ENCODE measurements at places on chromosomes 2 and 18.

DNA sequence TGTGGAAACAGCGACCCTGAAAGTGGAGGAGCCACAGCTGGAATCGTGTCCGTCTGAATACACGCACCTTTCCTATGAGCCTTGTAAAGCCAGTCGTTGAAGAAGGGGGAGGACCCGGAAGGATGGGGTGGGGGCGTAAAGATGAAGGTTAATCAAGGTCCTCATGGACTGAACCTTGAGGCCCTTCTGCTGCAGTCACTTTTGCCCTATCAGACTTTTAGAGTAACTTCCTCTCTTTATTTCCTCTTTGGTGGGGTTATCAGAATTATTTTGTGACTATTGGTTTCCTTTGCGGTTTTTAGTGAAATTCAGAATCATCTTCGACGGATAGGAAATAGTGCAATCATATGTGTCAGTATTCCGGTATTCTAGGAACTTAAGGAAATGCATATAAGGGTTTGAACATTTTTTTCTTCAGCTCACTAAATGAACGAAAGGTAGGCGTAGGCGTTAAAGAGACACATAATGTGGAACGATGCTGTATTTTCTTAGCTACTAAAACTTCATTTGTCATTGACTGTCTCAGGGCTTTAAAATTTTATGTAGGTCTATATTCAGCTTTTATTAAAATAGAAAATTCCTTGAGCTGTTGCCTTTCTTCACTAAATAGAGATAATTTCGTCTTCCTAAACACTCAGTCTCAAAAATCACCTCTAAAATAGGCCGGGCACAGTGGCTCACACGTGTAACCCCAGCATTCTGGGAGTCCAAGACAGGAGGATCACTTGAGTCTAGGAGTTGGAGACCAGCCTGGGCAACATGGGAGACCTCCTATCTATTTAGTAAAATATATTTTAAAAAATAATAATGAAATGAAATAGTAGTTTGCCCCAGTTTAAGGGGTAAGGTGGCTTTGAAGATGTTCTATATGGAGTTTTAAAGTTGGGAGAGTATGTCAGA is 1.4 kb upstream of the YES1 start:
- DNase-seq: no peak

DNA sequence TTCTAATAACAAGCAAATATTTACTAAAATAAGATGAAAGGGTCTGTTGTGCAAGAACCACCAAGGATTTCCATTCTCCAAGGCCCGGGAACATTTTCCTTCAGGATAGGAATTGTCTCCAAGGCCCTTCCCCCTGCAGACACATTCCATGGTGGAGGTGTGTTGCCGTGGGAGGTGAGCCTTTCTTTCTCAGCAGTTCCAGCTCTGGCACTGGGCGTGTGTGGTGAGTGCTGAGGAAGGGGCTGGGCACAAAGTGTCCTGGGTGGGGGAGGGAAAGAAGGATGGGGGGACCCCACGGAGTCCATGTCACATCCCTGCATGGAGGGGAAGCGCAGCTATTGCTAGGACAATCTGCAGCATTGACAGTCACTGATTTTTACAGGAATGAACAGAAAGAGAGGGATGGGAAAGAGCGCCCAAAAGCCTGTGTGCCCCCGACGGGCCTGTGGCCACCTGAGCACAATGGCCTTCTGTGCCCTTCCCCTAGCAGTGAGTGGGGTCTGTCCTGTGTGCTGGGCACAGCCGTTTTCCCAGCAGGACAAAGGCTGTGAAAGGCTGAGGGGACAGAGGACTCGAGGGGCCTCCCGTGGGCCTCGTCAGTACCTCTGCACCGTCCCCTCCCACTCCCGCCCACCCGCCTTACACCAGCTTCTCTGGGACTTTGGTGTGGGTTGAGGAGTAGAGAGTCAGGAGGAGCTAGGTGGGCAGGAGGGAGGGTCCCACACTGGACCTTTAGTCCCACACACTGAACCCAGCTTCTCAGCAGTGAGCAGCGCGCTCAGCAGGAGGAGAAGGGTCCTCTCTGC is 79.8 kb downstream of the PTGR3 start:
- DNase-seq: no peak

DNA sequence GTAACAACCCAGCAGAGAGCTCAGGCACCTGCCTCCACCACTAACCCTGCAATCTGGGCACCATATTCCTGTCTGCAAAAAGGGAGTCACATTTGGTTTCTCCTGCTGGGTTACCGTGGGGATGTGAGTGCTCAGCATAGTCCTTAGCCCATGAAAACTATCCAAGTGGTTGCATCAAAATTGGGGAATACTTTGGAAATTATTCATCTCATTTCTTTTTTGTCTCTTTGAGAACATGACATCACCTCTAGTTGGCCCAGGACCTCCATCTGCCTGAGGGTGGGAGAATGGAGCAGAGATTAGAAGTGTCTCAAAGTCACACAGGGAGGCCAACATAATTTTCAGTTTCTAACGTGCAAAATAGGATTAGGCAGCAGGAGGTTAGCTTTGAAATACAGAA is 19.3 kb upstream of the SPP2 start:
- DNase-seq: no peak

DNA sequence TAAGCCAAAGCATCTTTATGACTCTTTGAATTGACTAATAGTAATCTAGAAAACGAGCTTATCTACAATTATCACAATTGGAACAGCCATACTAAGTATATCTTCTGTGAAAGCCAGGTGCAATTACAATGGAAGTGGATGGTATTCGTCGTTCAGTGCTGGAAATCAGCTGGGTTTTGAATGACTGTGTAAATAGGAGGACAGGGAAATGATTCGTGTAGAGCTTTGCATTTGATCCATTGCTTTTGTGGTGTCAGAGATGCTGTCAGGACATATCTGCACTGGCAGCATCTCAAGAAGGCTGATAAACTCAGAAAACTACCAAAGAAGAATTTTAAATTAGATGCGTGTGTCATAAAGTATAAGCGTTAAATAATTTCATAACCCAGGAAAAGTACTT is 187.1 kb downstream of the ZNF407 start:
- no peak for DNase-seq

GRCh38 chr2:196551014-196551413 is 88.5 kb upstream of the CCDC150 start:
- DNase-seq: no peak

- no peak for DNase-seq
These were observed 1.3 kb downstream of the CYP27C1 start for GRCh38 chr2:127218812-127219170.

- no peak for DNase-seq
These were observed 703.0 kb downstream of the TMEM182 start for GRCh38 chr2:103464831-103465230.

DNA sequence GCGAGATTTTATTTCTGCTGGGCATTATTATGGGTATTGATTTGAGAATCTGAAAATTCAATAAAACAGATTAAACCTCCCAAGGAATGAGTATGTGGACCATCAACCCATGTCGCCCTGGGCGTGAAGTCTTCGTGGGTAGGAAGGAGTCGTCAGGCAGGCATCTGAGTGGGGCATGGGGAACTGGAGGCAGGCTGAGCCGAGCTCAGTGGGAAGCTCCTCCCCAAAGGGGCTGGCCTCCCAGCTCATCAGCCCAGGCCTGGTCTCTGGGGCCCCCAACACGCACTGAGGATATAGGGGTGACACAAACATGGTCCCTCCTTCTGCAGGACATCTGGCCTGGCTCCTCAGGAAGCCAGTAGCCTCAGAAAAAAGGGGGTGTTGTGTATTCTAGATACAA is 265.2 kb downstream of the TFCP2L1 start:
- DNase-seq: no peak

GRCh38 chr2:150088538-150088937 is 398.9 kb downstream of the RND3 start:
- no peak for DNase-seq

- DNase-seq: no peak
These were observed 15.3 kb downstream of the NMUR1 start for GRCh38 chr2:231514951-231515297.

- DNase-seq: no peak
These were observed 138.5 kb downstream of the KCNJ3 start for GRCh38 chr2:154837035-154837434.

GRCh38 chr2:12282780-12283695 is 433.7 kb upstream of the TRIB2 start:
- DNase-seq: no peak

DNA sequence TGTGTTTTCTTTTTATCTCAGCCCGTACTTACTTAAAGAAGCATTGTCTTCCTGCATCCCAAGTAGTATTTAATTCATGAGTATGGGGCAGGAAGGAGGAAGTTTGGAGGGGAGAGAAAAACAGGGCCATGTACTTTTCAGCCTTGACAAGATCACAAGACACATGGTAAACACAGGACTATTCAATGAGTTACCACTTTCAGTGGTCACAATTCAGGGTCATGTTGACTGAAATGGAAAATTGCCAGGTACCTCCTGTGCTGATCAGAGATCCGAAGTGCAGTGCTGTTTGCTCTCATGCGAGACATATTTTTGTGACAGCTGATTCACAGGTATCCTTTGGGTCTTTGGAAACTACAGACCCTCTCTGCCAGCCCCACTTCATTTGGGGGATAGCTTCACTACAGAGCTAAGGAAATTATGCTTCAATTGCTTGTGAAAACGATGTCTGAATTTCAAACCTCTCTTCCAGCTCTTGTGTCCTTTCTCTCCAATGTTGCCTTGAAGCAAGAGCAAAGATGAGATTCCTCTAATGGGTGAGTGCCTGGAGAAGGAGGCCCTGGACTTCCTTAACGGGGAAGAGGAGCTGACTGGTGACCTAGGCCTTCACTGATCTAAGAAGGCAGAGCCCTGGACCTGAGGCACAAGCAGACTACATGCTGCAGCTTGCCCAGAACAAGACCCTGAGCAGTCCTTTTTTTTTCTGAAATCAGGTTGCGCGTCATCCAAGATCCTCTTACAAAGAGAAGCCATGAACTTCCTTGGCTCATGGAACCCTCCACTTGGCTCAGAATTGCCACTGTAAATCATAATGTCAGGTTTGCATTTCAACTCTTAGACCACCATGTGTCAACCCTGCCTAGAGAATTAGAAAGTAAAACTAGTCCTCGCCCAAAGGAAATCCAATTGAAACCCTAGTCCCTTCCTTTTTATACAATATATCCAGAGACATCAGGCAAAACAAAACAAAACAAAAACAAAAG is 44.1 kb downstream of the EVA1A start:
- DNase-seq: no peak

- no peak for DNase-seq
These were observed 35.7 kb downstream of the MRPS9 start for GRCh38 chr2:105073591-105073990.

- DNase-seq: no peak
These were observed 571.5 kb downstream of the IRS1 start for GRCh38 chr2:226228080-226228479.

DNA sequence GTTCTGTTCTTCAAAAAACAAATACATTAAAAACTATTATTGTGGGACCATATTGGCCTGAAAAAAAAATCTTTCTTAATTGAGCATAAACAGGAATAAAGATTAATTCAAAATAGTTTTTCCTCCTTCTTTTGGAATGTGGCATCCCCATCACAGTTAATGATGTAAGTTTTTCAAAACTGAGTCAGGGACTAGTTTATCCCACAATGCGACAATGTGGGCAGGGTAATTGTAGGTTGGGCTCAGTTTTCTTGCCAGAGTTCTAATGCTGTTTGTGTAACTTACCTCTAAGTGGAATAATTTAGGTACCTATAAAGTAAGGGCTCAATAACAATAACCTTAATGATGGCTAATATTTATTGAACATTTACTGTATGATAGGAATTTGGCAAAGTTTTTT is 82.0 kb downstream of the PMS1 start:
- DNase-seq: no peak

- no peak for DNase-seq
These were observed 129.3 kb downstream of the FAM210A start for GRCh38 chr18:13597068-13597467.

DNA sequence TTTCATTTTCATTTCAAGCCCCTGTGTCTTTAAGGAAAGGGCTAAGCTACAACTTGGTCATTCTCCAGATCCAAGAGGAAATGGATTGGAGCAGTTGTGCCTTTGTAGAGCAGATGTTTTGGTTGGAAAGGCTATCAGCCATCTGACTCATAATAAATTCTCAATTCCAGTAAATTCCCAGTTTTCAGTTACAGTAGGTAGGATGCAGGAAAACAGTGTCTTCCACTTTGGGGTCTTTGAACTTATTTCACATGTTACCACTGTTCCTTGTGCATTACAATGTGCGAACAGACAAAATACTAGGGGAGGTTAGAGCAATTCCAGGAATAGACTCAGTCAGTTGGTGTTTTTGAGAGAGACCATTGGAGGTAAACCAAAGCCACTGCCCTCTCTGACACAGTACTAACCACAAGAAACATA is 211.9 kb downstream of the BABAM2 start:
- no peak for DNase-seq

- DNase-seq: no peak
These were observed 128.3 kb upstream of the ATP5MC3 start for GRCh38 chr2:175309799-175310198.

DNA sequence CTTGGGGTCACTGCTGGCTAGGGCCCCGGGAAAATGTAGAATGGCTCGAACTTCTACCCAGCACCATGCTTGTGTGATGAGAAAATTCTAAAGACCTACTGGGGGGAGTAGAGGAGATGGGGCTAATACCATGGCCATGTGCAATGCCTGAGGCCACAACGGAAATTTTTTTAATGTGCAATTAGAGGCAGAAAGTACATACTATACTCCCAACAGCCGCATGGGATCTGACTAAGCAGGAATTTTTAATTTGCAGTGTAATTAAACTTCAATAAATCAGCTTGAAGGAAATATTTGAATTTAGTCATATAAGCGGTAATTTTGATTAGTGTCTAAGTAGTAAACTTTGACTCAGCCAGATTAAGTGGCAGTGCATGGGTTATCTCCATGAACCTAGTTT is 53.2 kb upstream of the CNGA3 start:
- DNase-seq: no peak

DNA sequence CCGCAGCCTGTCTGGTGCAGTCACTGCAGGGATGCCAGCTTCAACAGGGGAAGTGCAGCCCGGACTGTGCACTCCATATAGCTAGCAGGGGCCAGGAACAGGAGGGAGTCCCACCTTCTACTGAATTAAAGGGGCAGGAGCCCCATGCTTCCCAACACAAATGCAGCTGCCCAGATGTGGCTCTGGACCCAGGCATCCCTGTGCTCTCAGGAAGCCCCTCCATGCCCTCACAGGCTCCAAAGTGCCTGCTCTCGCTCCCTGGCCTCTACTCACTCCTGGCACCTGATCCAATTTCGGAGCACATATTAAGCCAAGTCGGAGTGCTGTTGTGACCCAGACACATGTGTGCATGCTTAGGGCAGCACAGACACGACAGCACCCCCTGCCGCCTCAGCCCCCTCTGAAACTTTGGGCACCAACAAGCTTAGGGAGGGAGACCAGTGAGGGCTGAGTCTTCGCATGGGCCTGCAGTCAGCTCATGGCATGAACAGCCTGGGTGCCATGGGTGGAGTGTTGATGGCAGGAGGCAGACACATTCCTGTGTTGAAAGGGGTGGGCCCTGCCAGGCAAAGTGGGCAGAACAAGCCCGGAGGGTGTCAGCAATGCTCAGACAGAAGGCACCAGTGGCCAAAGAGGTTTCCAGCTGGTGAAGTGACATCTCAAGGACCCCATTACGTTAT is 83.5 kb downstream of the ZNF804A start:
- no peak for DNase-seq

GRCh38 chr2:189585226-189585756 is 4.7 kb upstream of the SLC40A1 start:
- DNase-seq: no peak
